Left lobe of liver (tissue), 2 donors: ENCODE measurements at places on chromosomes 1 and 21.

DNA sequence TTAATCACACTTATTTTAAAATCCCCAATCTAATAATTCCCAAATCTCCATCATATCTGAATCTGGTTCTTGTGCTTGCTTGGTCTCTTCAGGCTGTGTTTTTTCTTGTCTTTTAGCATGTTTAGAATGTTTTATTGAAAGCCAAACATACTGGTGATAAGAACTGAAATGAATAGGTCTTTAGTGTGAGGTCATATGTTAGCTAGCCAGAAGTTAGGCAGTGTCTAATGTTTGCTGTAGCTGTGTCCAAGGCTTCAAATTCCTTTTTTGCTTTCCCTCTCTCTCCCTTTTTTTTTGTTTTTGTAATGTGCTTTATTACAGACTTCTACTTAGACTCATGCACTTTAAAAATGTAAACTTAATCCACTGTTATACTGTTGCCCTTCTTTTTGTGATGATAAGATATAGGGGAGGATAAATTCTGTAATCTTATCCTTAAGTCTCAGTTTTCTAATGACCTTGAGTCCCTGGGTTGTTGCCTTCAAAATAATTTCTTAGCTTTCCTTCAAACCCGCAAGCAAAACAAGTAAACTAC, 725.1 kb downstream of the BRINP3 start:
- no peak for DNase-seq

DNA sequence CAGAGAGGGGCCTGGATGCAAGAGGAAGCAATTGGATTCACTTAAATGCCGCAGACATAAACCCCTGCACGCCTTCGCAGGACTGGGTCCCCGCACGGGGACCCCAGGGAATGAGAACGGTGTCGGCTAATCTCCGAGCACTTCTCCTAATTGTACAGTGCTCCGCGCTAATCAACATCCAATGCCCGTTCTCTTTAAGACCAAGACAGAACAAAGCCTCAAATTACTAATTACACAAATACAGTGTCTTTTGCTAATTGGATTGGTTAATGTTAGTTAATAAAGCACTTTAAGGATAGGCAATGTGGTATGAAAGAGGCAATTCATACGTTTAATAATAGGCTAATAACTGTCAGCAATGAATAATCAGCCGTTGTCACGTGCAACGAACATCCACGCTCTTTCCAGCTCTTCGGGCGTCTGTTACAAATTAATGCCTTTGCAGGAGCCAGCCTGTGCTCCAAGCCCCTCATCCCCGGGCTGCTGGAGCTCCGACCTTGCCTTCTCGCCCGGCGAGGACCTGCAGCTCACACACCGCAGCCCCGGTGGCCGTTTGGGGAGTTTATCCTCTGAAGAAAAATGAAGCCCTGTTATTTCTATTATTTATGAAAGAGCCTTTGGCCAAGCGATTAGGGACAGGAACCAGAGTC, 157.8 kb downstream of the PRDM16 start:
- DNase-seq, result no peak

- no peak for DNase-seq
These were observed 351.8 kb upstream of the LRRC7 start for GRCh38 chr1:69215883-69216282.

GRCh38 chr1:173479649-173480048, 2.5 kb downstream of the PRDX6 start:
- no peak for DNase-seq

DNA sequence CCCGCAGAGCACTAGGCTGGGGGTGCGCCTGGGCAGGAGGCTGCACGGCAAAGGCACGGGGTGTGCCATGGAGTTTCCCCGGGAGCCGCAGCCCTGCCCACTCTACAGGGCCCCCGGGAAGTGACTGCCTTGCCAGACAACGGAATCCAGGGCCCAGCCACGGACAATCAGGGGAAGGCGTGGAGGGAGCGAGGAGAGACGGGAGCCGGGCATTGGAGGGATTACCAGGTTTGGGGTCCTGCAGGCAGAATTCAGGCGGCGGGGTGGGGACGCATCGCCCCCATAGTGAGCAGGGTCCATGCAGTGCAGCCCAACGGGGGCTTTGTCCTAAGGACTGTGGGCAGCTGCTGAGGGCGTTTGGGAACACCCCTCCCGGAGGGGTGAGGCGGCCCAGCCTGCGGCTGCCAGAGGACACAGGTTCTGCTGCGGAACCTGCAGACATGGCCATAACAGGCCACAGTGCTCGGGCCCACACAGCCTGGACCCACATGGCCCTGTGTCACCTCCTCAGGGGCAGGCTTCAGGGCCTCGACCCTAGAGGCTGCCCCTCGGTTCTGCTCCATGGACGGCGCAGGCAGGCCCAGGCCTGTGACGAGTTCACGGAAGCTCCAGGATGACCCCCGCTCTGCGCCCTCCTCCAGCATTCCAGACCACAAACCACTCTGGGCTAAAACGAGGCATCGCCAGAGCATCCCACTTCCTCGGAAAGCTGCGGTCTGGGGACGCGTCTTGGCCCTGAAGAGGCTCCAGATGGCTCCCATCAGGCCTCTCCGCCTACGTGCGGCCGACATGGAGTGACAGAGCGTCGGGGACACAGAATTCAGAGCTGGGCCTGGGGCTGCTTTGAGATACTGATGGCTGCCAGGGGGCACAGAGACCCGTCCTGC, 54.5 kb downstream of the COL6A1 start:
- no peak for DNase-seq

GRCh38 chr1:234921266-234922062, 207.2 kb downstream of the TOMM20 start:
- no peak for DNase-seq

- DNase-seq, result no peak
These were observed 82.0 kb upstream of the HIVEP3 start for GRCh38 chr1:42000766-42001165.

DNA sequence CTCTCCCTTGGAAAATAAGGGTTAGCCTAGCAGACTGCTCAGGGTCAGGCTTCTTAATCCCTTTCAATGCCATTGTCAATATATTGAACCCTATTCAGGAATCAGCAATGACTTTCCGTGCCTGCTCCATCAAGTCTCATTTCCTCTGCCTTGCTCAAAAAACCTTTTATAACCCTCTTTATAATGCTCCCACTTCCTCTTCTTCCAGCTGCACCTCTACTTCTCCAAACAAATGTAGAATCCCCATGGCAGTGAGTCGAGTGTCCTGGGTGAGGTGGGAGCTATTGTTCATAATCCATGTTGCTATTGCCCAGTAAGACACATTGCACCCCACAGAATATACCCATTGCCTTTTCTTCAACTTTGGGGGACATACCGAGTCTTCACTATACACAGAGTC, 58.6 kb downstream of the OLIG1 start:
- no peak for DNase-seq

- no peak for DNase-seq
These were observed 585.4 kb upstream of the PLXNA2 start for GRCh38 chr1:208829595-208829994.

- DNase-seq, result no peak
These were observed 97.1 kb downstream of the HLX start for GRCh38 chr1:220976390-220976789.

DNA sequence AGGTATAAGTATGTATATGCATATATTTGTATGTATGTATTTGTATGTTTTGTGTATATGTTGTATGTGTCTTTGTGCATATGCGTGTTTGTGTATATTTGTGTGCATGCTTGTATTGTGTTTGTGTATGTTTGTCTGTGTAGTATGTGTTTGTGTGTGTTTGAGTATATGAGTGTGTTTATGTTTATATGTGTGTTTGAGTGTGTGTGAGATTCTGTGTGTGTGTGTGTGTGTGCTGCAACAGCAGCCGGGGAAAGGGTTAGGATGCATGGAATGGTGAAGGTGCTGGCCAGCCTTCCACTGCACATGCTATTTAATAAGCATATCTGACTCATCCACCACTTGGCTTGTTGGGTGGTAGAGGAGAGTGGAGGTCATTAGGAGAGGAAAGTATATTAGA, 46.6 kb upstream of the RAB4A start:
- no peak for DNase-seq

- DNase-seq, result no peak
These were observed 8.9 kb upstream of the CD48 start for GRCh38 chr1:160720356-160721085.

DNA sequence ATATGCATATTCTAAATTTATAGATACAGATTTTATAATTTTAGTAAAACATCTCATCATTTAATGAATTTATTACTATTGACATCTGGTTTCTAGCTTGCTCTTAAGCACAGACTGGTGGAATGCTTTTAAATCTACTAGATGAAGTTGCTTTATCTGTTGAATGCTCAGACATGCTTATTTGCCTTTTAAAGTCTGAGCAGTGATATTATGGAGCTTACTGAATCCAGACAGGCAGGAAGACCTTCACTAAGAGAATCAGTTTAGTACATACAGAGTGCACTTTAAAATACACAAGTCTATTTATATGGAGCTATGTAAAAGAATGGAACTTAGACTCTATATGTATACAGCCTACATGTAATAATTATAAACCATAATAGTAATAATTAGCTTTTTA, 16.6 kb downstream of the SDCCAG8 start:
- DNase-seq, result no peak

GRCh38 chr1:229023651-229024300, 247.1 kb upstream of the RAB4A start:
- DNase-seq, result no peak

DNA sequence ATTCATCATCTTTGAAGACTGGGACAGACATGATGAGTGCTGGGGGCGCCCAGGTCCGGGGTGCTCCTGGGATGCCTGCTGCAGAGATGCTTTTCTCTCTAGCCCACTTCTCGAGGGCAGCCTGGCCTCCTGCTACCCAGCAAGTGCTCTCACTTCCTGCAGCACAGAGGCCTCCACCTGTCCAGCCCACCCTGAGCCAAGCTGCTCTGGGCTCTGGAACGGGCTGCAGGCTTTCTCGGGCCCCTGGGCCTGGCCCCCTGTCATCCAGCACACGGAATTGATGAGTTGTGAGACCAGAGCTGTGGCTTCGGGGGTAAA, 469.5 kb upstream of the VAMP3 start:
- DNase-seq, result no peak

GRCh38 chr21:38837806-38838461, 32.2 kb downstream of the ETS2 start:
- DNase-seq, result no peak

DNA sequence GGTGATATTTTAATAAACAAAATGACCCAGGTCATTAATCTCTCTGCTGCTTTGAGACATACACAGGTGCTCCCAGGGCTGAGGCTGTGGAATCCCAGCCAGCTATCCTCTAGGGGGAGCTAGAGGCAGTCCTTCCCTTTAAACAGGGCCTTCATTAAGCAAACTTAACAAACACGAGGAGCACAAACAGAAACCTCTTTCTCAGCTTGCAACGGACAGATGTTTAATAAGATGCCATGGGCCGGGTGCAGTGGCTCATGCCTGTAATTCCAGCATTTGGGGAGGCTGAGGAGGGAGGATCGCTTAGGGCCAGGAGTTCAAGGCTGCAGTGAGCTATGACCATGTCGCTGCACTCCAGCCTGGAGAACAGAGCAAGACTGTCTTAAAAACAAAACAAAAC, 106.7 kb downstream of the HIVEP3 start:
- no peak for DNase-seq
